Activated CD8-positive, alpha-beta memory T cell treated with anti-CD3 and anti-CD28 coated beads for 4 hours (primary cell): ENCODE measurements at places on chromosomes 11 and 22.

GRCh38 chr22:24576778-24577177 is 16.1 kb downstream of the LRRC75B start:
- DNase-seq: no peak

GRCh38 chr22:50171319-50171964 is 911 bp downstream of the PANX2 start:
- no peak for DNase-seq

DNA sequence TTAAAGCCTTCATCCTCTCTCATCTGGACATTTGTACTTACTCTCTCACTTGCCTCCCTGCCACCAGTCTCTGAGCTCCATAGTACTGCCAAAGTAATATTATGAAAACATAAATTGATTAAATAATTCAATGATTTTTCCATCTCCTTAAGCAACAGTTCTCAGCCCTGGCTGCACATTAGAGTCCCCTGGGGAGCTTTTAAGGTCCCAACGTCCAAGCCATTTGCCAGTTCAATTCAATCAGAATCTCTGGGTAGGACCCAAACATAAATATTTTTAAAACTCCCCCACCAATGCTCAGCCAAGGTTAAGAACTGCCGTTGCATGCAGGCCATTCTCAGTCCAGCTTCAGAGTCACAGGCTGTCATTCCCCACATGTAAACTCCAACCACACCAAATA is 114.4 kb upstream of the BMAL1 start:
- no peak for DNase-seq

GRCh38 chr11:130533113-130533798 is 84.8 kb downstream of the ADAMTS15 start:
- no peak for DNase-seq

DNA sequence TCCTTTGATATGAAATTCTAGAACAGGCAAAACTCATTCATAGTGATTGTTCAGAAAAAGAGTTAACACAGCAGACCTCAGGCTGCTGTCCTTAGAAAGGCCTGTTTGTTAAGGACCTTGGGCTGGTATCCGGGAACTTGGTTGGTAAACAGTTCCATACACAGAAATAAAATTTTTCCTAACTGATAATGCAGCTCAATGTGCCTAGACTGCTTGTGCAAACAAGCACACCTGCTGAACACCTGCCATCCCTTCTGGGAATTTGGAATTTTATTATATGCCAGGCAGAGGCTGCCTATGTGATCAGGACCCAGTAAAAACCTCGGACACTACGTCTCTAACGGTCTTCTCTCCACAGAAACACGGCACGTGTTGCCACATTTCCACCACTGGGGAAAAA is 11.5 kb downstream of the THAP12 start:
- no peak for DNase-seq

- DNase-seq: peak; percentile 43
Observed at GRCh38 chr22:42649246-42650099, at the start of gene CYB5R3. TSS of gene CYB5R3 (minus strand) at chr22:42649392. CDS start at chr22:42649315, 77 bp downstream.

GRCh38 chr11:13256216-13256615 is 21.4 kb upstream of the BMAL1 start:
- no peak for DNase-seq

DNA sequence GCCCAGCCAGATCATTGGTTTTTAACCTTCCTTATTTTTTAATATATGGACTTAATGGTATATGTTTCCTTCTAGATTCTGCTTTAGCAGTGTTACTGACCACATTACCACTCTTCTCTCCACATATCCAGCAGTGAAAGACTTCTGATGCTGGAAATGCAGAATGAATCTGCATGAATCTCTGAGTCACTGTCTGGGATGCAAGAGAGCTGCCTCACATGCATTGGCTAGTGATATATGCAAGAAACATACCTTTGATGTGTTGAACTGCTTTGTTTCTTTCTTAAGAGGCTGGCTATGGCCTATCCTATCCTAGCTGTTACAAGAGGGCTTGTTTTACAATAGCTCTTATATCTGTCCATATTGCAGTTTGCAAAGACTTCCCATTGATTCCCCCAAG is 16.6 kb upstream of the AMPD3 start:
- no peak for DNase-seq

- DNase-seq: no peak
Observed at GRCh38 chr11:1217151-1217550, 5.7 kb upstream of the MUC5B start.

DNA sequence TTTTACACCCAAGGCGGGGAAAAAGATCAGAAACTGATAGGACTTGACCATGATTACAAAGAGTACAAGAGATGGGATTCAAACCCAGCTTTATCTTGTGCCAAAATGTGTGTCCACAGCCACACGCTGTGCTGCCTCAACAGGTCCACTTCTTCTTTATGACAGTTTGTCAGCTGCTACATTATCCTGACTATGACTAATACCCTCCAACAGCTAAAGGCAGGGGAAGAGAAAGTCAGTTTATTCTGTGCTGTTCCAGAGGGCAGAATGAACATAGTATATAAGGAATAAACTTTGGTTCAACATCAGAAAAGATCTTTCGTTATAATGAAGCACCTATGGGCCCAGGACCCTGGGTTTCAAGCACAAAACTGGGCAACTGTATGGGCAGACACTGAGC is 668.2 kb upstream of the TENM4 start:
- DNase-seq: no peak

- no peak for DNase-seq
Observed at GRCh38 chr11:132671851-132672370, 860.4 kb downstream of the OPCML start.

GRCh38 chr22:38866024-38866398 is 6.0 kb downstream of the CBX6 start:
- DNase-seq: no peak

DNA sequence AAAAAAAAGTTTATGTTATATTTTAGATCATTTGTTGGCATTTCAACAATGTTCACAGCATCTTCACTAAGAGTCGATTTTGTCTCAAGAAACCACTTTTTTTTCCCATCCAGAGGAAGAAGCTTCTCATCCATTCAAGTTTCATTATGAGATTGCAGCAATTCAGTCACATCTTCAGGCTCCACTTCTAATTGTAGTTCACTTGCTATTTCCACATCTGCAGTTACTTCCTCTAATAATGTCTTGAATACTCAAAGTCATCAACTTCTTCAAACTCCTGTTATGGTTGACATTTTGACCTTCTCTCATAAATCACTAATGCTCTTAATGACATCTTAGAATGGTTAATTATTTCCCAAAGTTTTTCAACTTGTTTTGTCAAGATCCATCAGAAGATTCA is 61.3 kb upstream of the CHORDC1 start:
- DNase-seq: no peak

DNA sequence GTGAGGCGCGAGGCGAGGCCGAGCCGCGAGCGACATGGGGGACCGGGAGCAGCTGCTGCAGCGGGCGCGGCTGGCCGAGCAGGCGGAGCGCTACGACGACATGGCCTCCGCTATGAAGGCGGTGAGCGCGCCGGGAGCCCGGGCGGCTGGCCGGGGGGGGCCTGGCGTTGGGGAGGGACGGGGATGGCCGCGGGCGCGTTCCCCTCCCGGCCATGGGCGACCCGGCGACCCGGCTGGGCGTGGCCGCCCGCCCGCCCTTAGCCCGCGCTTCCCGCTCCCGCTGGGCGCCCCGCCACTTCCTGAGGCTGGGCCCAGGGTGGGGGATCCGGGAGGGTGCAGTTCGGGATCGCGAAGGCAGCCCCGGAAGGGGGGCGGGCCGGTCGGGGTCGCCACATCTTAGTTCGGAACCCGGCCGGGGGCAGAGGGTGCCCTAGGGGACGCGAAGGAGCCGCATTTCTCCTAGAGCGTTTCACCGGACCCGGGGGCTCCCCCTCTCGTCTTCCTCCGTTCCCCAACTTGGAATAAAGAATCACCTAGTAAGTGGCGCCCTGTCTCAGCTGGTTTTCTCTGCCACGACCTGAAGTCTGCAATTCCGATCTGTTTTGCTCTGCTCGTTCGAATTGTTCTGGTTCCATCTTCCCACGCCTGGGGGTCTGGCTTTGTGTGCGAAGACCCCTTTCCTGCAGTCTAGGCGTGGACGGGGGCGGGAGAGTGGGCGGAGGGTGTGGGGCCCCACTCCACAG is 536 bp downstream of the YWHAH start:
- DNase-seq: peak; percentile 6

DNA sequence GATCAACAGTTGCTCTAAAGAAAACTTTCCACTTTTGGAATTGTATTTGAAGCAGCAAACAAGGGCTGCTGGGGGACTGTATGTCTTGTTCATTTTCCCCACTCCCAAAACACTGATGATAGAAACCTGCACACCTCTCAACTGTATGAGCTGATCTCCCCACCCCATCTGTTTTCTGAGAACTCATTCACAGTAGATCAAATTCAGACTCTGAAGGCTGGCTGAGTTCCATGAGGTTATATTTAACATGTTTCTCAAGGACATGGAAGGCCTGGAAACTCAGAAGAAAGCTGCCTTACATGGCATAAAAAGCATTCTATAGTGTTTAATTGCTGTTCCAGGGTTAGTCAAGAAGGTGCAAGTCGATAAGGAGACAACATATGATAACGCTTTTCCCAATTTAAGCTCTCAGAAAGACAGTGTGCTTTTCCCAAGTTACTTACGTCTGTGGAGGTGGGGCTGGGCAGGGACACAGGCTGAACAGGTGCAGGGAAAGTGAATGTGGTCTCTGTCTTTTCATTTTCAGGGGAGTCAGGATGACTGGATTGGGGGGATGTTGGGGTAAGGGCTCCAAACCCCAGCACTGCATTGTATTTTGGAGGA is 23.0 kb downstream of the LARGE2 start:
- DNase-seq: no peak

DNA sequence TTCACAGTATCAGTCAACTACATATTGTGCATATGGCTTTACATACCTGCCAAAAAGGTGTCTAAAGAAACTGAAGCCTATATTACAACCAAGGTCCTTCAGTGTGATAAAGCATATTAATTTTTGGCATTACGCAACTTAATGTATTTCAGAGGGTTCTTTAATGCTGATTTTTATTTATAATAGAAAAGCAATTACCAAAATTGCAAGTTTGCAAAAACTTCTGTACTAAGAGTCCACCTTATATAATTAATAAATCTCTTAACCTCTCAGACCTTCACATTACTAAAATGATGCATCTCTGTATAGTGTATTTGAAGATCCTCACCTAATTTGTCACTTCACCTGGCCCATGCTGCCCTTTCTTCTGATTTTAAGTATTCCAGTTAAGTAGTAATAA is 128.6 kb downstream of the GUCY1A2 start:
- no peak for DNase-seq

DNA sequence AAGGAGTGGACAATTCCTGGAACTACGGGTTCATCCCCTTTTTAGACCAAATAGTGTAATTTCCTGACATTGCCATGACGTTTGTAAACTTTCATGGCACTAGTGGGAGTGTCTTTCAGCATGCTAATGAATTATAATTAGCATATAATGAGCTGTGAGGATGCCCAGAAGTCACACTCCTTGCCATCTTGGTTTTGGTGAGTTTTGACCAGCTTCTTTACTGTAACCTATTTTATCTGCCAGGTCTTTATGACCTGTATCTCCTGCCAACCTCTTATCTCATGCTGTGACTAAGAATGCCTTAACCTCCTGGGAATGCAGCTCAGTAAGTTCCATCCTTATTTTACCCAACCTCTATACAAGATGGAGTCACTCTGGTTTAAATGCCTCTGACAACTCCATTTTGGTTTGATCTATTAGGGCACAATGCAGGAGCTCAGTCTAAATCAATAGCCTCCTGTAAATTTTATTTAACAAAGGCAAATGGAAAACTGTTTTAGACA is 20.7 kb downstream of the OR10A6 start:
- DNase-seq: no peak

DNA sequence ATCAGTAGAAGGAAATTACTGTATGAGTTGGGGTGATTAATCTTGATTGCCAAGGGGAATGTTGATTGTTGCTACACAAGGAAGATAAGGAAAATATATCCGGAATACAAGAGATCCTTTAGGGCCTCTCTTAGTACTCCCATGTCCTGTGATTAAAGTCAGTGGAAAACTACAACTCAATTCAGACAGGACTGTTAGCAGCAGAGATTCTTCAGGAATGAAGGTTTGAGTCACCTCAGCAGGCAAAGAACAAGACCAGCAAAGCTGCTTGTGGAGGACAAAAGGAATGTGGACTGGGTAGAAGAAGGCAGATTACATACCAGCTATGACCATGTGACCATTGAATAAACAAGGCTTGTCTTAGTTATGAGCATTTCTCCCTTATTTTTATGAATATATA is 478.2 kb downstream of the BUD13 start:
- no peak for DNase-seq

GRCh38 chr22:42286205-42286604 is 15.8 kb upstream of the TCF20 start:
- no peak for DNase-seq

GRCh38 chr11:788953-789940 is 643 bp downstream of the CEND1 start:
- no peak for DNase-seq

GRCh38 chr11:134841411-134841810 is 429.4 kb upstream of the B3GAT1 start:
- no peak for DNase-seq

DNA sequence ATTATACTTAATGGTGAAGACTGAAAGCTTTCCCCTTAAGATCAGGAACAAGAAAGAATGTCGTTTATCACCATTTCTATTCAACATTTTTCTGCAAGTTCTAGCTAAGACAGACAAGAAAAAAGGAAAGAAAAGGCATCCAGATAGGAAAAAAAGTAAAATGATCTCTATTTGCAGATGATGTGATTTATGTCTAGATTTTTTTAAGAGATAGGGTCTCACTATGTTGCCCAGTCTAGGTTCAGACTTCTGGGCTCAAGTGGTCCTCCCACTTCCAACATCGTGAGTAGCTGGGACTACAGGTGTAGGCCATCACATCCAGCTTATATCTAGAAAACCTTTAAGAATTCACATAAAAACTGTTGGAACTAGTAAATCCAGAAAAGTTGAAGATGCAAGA is 51.4 kb upstream of the ADORA2A start:
- no peak for DNase-seq

- DNase-seq: no peak
Observed at GRCh38 chr22:26555478-26555877, 34.5 kb downstream of the TPST2 start.

DNA sequence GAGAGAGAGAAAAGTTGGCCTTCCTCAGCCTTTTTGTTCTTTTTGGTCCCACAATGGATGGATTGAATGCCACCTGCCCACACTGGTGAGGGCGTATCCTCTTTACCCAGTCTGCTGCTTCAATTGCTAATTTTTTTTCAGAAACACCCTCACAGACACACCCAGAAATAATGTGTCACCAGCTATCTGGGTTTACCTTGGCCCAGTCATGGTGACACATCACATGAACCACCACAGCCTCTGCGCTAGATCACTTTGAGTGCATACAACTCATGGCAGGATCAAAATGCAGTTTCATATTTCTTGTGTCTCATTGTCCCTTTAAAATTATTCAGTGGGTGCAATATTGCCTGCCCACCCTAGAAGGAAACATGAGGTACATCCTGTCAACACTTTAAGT is 63.3 kb downstream of the ADAMTS15 start:
- no peak for DNase-seq
